Right ventricle myocardium inferior (tissue), 1 donor: ENCODE measurements at places on chromosomes 12 and 14.

GRCh38 chr12:58593557-58594304, 326.6 kb downstream of the LRIG3 start:
- DNase-seq = no peak

- DNase-seq = no peak
These were observed 24.8 kb downstream of the BCL11B start for GRCh38 chr14:99247101-99247729.

GRCh38 chr14:94346841-94347240, 23.7 kb upstream of the SERPINA6 start:
- no peak for DNase-seq

DNA sequence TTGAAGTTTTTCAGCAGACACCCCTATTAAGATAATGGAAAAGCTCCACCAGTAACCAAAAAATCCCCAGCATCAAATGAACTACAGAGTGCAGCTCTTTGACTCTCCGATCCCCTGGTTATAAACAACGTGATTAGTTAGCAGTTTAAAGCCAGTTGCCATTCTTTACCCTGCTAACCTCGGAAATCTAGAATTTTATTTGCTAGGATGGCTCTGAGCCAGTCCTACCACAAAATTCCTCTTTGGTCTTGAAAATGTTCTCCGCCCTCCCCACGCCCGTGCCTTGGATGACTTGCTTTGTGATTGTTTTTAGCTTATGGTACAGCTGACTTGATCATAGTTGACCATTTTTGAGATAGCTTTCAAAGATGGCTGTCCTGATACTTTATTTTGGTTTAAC, 1.2 kb downstream of the KLHDC2 start:
- no peak for DNase-seq

GRCh38 chr12:132055535-132056096, 88.5 kb downstream of the DDX51 start:
- DNase-seq = no peak

DNA sequence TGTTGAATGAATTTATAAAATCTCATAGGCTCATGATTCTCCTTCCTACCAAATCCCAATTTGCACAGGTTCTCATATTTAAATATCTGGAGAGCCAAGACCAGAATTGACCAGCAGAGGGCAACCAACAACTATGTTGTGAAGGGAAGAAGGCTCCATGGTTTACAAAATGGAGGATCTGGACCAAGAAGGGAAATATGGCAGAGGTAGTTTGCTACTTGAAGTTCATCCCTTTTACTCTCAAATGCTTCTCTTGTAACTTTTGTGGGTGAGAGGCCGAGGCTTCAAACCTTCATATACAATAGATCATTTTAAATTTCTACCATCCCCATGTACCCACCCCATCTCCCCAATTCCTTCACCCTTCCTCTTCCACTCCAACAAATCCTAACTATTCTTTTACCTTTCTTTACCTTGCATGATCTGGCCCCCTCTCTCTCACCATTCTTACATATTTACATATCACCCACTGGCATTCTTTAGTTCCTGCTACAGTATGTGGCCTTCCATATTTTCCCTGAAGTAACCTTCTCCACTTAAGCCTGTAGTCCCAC, 3.8 kb upstream of the SMARCC2 start:
- no peak for DNase-seq

GRCh38 chr12:104132351-104132956, 5.6 kb downstream of the NFYB start:
- no peak for DNase-seq

DNA sequence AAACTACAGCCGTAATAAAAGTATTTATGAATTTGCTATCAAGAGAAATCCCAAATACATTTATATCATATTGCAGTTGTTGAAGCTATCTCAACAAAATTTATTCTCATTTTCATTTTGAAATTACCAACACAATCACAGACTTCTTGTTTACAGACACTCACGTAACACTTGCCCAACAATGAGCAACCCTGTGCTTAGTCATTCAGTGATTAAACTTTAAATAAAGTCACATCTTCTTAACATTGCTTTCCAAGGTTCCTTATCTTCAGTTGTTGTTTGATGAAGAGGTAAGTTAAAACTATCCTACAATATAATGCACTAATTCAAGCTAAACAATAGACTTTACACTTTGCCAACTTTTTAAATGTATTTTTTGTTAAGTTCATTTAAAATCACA, 601.8 kb downstream of the SLC16A7 start:
- DNase-seq = no peak
